ENCODE measurements at places on chromosomes 16 and 17. TPM values are rescaled to one million over a fixed set of nuclear protein-coding genes. Genes with fewer than 3 reads are reported as not detected.

DNA sequence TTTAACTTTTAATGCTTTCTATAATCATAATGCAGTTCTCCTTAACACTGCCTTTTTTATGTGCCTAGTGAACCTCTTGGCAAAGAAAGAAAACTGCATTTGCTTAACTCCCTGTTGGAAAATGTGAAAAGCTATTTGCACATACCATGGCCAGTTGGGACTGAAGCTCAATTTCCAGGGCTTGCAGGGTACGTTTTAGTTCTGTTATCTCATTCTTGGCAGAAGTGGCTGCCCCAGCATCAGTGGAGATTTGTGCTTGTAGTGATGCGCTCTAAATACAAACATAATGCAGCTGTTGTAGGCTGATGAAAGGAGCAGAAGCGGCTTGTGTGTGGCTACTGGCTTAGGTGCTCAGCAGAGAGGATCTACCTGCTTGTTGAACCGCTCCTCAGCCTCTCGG, 3.7 kb downstream of the KRT24 start:
- peaks cover 9% of the 10 kb centered on the region for H3K27me3 ChIP-seq
- no peak for DNase-seq
- no peak overlapping the region for H3K4me3 ChIP-seq
- no peaks in the 10 kb centered on the region for H3K4me1 ChIP-seq
- no peak overlapping the region for H3K27ac ChIP-seq
- no peaks in the 10 kb centered on the region for H3K36me3 ChIP-seq

DNA sequence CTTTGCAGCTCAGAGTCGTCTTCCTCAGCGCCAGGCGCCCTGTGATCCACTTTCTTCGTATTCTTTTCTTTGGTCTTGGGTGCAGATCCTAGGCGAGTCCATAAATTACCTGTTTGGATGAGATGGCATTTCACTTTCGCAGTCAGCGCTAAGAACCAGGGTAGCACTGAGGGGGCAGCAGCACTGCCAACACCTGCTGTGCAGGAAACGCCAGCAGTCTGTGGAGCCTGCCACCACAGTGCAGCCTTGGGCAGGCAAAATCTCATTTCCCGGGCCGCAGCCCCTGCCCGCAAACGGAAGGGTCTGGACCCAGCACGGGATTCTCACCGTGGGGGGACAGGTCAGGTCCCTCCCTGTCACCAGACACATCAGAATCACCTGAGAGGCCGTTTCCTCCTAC, 12.2 kb upstream of the ITGAE start:
- DNase-seq = no peak
- H3K4me1 ChIP-seq = no peaks in the 10 kb centered on the region
- peak overlapping the region; percentile 53 for H3K27ac ChIP-seq

Gene HSD17B2
- total RNA-seq = not detected

Gene ITGB3
- not detected for total RNA-seq
